Kidney glomerular epithelial cell (primary cell): ENCODE measurements at places on chromosomes 2 and 18.

- DNase-seq: no peak
These were observed 410.4 kb upstream of the ID2 start for GRCh38 chr2:8271461-8271860.

DNA sequence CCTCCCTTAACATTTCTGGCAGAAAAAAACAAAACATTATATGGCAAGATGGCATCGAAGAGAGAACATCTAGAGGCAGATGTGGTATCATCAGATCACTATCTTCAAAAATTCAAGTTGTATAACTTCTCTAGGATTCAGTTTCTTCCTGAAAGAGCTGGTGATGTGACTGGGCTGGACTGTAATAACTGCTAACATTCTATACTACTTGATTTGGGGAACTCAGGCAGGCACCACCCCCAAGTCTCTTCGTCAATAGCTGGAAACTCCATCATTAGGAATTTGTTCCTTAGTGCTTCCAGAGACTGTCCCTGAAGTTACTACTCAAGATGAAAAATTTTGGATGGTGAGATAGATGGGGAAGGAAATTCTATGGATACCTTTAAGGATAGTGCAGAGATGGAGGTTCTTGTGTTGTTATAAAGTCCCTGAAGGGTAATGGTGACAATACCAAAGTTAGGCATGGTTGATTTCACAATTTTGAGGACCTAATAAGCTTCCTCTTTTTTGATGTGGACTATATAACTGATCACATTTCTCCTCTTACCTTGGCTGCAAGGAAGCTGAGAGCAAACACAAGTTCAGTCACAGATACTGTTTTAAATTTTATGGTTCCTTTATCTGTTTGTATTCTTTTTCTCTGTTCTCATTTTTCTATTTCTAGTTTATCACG is 59.1 kb upstream of the PGAP1 start:
- DNase-seq: no peak

DNA sequence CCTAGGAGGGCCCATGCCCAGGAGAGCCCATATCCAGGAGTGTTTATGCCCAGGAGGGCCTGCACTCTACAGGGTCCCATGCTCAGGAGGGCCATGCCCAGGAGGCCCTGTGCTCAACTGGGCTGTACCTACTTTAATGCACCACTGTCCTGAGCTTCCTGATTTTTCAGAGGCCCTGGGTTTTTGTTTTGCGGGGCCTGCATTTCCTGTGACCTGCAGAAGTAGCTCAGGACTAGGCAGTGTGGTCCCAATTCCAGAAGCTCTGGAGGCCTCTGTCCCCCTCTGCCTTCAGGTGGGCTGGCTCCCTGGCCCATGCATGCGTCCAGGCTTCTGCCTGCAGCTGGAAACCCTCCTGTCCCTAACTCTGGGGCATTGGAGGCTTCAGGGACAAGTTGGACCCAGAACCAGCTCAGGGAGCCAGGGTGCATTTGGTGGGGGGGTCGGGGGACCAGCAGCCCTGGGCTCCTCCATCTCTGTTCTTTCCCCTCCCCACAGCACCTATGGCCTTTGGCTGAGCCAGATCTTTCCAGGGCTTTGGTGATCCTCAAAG is 10.8 kb downstream of the GPR35 start:
- DNase-seq: no peak

DNA sequence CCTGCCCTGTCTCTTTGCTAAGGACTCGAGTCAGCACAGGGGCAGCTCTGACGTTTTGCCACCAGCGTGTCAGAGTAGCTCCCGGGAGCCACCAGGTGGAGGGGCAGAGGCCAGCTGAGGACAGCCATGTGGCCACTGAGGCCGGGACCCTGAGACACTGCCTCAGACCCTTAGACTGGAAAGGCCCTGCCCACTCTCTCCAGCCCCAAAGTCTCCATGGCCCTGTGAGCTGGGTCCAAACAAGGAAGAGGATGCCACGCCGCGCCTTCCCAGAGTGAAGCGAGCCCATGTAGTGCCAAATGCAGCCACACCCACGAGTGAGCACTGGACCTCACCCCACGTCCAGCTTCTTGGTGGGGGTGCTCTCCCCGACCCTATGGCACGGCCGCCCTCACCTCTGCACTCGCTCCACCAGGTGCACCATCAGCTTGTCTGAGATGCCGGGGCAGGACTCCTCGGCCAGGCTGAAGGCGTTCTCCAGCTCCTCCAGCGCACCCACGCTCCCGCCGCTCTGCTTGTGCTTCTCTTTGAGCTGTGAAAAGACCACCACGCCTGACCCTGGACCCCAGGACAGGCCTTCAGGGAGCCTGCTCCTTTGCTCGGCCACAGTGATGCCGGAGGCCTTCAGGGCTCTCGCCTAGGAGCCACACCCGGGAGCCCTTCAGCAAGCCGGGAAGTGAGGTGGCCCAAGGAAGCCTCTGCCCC is 12.2 kb downstream of the STK25 start:
- no peak for DNase-seq

- no peak for DNase-seq
These were observed 328.2 kb upstream of the COL3A1 start for GRCh38 chr2:188645986-188646385.

DNA sequence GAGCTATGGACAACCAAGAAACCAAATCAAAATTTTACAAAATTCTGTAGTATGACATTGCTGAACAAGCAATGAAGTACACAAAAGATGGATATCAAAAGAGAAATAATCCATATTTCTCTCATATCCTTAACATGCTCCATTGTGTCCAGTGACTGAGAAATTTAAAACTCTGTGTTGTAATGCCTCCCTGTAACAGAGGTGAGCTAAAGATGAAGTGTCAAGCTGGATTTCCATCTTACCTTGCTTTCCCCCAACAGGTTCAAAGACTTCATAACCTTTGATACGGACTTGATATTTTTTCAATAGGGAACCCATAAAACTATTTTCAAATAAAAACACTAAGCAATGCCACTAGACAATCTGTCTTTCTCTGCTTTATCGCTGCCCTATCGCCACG is 95.7 kb upstream of the SERTAD2 start:
- no peak for DNase-seq

DNA sequence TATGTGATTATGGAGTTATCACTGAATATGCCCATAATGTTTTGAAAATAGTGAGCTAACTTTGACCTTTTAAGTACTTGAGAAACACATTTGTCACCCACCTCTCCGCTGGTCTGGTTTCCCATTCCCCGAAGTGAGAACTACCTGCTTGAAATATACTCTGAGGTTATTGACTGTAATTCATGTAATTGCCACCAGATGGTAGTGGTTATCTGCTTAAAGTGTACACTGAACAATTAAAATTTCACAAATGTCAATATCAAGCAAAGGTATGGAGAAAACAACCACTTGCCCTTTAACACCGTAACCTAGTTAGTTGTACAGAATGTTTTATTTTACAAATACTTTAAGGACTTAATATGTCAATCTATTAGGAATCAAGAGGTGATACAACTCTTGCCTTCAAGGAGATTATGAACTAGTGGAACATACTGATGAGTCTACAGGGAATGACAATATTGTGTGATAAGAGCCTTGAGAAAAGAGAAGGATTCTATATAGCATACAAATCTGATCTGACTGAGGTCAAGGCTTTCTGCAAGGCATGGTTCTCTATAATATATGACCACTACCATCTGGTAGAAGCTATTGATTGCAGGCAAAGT is 316.8 kb upstream of the KCNH7 start:
- DNase-seq: peak; percentile 72

DNA sequence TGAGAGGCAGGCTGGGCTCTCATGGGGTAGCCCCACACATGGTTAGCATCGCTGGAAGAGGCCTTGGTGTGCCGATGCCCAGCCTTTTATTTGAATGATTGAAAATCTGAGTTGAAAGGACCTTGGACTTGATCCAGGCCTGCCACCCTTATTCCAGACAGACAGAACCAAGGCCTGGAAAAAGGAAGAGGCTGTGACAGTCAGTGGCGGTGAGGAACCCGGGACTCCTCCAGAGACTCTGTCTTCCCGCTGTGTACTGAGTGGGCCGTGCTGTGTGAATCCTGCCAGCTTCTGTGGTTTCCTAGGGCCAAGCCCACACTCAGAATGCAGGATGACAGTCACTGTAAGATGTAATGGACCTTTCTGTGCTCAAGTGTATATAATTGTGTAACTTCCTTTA is 218.5 kb downstream of the LDLRAD4 start:
- no peak for DNase-seq

DNA sequence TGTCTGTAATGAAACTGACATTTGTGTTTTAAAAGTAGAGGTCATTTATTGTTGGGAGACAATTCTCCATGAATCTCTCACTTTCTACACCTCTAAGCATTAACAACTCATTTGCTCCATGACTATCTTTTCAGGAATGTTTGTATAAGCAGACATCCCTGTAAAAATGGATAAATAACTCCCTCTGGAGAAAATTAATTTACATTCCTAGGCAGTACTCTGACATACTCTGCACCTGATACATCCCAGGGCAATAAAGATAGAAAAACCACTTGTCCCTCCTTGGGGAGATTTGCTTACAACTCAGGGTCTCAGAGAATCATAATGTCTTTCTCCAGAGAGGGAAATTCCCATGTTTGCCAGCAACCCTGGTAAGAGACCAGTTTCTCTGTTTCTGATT is 1037.7 kb upstream of the SLC39A10 start:
- peak; percentile 35 for DNase-seq

GRCh38 chr2:61465045-61465444 is 5.8 kb downstream of the USP34 start:
- no peak for DNase-seq

- no peak for DNase-seq
These were observed 33.7 kb downstream of the SOX11 start for GRCh38 chr2:5725794-5726463.

DNA sequence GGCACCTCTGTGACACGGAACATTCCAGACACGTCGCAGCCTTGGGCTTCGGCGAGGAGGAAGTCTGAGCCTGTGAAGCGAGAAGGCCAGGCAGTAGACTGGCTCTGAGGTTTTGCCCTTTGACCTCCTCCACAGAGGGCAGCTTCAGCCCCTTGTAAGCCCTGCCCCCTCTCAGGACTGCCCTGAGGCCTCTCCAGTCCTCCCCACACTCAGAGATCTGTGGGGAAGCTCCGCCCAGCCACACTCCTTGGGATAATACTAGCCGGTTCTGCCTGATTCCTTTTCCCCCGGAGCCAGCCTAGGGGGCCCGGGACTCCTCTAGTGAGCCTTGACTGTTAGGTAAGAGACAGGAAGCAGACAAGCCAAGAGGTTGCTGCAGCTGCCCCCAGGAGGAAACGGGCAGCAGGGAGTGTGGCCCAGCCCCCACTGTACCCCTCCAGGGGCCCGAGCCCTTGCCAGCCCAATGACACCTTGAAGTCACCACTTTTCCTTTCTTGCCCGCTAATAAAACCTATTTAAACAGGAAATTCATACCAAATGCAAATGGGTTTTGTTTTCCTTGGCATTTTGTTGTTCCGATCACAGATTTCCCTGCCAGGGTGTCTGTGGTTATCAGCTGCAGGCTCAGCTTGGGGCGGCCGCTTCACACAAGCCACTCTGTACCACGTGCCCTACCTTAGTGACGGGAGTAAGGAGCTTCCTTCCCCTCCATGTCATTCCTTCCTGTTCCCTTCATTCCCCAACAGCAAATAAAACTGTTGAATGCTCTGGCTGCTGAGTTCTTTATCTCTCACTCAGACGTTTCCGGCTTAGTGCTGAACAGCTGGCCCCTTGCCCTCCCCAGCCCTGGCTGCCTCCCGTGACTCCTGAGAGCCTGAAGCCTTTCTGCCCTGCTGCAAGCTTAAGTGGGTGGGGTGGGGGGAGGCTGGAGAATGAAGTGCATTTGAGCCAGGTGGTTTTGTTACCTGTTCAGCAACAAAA is 124.7 kb downstream of the CABLES1 start:
- DNase-seq: peak; percentile 55

DNA sequence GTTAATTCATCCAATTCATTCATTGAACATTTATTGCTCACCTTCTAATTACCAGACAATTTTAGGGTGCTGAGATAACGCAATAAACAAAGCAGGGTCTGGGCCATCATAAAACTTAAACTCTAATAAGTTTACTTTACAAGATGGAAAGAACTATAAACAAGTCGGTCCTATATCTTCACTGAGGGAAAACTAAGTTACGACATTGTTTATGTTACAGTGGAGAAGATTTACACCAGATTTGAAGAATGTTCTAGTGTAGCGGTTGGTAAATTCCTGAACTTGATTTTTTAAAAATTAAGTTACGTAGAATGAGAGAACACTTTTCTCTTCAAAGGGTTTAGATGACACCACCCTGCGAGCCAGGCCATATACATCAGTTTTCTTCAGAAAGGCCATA is 20.7 kb upstream of the FRZB start:
- no peak for DNase-seq

- DNase-seq: no peak
These were observed 76.0 kb downstream of the RNF144A start for GRCh38 chr2:6993229-6993640.

- no peak for DNase-seq
These were observed 236.8 kb upstream of the ATP5MC3 start for GRCh38 chr2:175418224-175418835.

- DNase-seq: no peak
These were observed 400.3 kb upstream of the LRATD1 start for GRCh38 chr2:14232217-14232616.

GRCh38 chr2:50455351-50455939 is 576.5 kb downstream of the NRXN1 start:
- no peak for DNase-seq

DNA sequence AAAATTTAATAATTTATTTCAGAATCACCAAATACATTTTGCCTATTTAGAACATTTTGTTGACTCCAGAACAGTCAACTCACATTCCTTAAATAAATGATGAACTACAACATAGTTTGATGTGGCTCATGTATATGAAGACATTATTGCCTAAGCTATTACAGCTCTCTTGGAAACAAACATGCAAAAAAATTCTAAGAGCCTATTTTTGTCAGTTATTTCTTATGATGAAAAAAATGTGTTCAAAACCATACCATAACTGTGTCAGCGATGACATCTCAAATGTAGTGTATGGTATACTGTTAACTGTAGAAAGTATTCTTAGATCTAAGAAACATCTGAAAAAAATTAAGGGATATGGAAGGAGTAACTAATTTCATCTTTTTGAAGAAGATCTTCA is 6.3 kb upstream of the EMILIN2 start:
- no peak for DNase-seq

- no peak for DNase-seq
These were observed 91.8 kb downstream of the TGIF1 start for GRCh38 chr18:3541549-3542386.

GRCh38 chr18:42274488-42275137 is 319.6 kb downstream of the PIK3C3 start:
- DNase-seq: no peak

DNA sequence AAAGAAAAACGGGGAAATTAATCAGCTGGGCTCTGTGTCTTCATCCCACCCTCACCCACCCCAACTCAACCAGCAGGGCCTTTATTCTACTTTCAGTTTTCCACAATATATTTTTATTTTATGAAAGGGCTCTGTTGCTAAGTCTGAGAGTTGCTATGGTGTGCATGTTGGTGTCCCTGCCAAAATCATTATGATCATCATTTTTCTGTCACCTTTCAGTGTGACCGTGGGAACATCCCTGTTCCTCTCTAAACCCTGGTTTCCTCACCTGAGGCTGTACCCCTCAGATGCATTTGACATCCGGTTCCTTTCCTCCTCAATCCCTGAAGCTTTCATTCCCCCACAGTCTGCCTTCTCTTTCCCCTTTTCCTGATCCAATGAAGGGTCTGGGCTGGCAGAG is 180.5 kb downstream of the ZFP36L2 start:
- DNase-seq: no peak

GRCh38 chr2:190506666-190507065 is 27.9 kb downstream of the NEMP2 start:
- DNase-seq: no peak
